ENCODE measurements at places on chromosomes 1 and 21. TPM values are rescaled to one million over a fixed set of nuclear protein-coding genes. Genes with fewer than 3 reads are reported as not detected.

C1QC gene
- total RNA-seq: not detected

DYRK3 gene
- total RNA-seq: 13.5 TPM

MAB21L3 gene
- not detected for total RNA-seq

SPRR1B gene
- total RNA-seq: 1.1 TPM

BLZF1 gene
- 18.4 TPM for total RNA-seq

FMN2 gene
- 26.9 TPM for total RNA-seq

GRCh38 chr1:150085406-150085805 is 17.8 kb downstream of the VPS45 start:
- no peak for DNase-seq
- no peaks in the 10 kb centered on the region for H3K27me3 ChIP-seq

DNA sequence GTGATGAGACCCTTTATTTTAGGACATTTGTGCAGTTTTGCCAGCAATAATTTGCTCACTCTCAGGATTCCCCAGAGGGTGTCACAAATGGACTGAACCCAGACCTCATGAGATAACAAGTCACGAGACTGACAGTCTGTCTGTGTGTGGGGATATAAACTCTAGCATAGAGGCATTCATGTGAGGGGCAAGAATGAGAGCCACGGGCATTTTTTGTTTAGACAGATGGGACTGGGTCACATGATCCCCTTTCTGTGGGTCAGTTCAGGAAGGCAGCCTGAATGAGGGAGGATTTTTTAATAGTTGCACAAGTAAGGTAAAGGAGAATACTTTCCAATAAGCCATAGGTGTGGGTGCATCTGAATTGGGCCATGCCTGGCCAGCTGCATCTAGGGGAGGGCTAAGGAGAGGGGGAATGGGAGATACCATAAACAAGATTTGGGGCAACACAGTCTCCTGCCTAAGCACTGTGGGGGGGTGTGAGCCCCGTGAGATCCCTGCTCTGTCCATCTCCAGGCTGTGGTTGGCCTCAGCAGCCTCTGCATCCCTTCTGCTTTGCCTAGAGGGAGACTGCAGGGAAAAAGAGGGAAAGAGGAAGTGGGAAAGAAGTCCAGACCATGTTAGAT is 66.6 kb downstream of the NAV1 start:
- H3K4me3 ChIP-seq: no peak overlapping the region
- no peaks in the 10 kb centered on the region for H3K4me1 ChIP-seq
- H3K36me3 ChIP-seq: no peaks in the 10 kb centered on the region
- no peak overlapping the region for H3K27ac ChIP-seq
- H3K27me3 ChIP-seq: no peaks in the 10 kb centered on the region

DNA sequence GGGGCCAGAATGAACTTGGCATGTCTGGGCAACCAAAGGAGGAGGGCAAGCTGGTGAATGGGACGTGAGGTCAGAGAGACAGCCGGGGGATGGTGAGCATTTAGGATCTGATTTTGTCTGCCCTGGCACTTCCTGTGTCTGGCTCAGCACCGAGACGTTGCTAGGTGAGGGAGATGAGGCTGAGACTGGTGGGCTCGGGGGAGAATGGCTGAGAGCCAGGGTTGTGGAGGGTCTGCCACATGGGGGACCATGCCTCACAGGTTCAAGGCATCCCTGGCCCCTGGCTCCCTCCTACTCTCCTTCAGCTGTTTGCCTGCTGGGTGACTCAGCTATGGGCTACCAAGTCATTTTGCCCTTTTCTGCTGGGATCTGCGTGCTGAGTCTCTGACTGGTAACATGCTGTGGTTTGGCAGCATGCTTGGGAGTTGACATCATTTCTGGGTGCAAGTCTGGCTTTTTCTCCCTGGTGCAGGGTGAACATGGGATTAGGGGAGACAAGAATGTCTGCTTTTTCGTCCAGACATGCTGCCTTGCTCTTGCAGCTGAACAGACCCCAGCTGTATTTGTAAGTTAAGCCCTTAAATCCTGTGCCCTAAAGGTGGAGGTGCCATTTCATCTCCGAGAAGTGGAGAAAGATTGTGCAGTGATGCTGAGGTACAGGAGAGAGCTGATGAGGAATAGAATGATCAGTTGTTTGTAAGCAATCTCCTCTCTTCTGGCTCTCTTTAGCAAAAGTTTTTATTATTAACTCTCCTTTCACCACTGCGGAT is 17.6 kb downstream of the GALNT2 start:
- no peaks in the 10 kb centered on the region for H3K4me1 ChIP-seq
- no peak overlapping the region for H3K27ac ChIP-seq
- H3K4me3 ChIP-seq: no peak overlapping the region
- no peaks in the 10 kb centered on the region for H3K36me3 ChIP-seq

GRCh38 chr1:34843392-34844251 is 15.9 kb downstream of the SMIM12 start:
- H3K27ac ChIP-seq: peak overlapping the region; percentile 98
- no peaks in the 10 kb centered on the region for H3K27me3 ChIP-seq
- H3K4me3 ChIP-seq: peak overlapping the region; percentile 61

GRCh38 chr1:66725885-66726665 is 26.2 kb upstream of the DYNLT5 start:
- H3K4me3 ChIP-seq: no peak overlapping the region
- no peaks in the 10 kb centered on the region for H3K27me3 ChIP-seq
- DNase-seq: peak; percentile 85
- H3K4me1 ChIP-seq: no peaks in the 10 kb centered on the region

DNA sequence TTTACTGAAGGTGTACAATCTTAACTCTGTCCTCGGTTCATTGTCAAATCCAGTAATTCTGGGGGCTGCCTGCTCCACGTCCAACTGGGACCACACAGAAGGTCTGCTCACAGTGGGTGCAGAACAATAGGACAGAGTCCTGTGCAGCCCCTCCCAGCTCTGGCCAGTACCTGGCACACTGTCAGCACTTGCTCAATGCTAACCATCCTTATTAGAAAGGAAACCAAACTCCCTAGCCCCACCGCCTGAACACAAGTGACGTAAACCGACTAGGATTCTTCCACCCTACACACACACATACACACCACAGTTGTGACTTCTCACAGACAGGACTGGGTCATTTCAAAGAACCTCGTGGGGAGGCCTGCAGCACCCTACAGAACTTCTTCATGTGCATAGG is 5.2 kb downstream of the BCAR3 start:
- H3K36me3 ChIP-seq: peaks cover 67% of the 10 kb centered on the region
- no peak overlapping the region for H3K4me3 ChIP-seq
- no peak overlapping the region for H3K27ac ChIP-seq
- H3K4me1 ChIP-seq: peaks cover 31% of the 10 kb centered on the region
- H3K27me3 ChIP-seq: no peaks in the 10 kb centered on the region

DNA sequence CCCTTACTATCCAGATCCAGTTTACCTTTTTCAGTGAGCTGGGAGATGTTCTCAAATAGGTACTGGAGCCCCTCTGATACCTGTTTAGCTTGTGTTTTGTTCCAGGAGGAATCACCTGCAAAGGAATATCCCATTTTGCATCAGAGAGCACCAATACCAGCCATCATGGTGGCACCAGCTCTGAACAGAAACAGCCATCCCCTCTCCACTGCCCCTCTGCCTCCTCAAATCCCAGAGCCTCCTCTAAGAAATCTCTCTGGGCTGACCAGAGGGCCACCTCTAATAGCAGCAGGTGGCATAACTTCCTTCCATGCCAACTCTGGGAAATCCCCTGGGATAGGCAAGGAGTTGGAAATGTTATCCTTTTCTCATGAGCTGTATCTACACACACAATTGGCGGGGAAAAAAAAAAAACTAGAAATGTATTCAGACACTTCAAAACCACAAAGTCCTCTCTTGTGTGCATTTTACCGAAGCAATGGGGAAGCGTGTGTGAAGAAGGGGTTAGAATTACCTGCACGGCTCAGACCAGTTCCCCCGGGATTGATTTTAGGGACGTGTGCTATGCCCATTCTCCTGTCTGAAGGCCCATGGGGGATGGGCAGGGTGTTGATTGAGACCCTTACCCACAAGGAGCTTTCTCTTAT is 2.4 kb downstream of the PGLYRP4 start:
- DNase-seq: peak; percentile 17
- peaks cover 12% of the 10 kb centered on the region for H3K4me1 ChIP-seq
- no peaks in the 10 kb centered on the region for H3K27me3 ChIP-seq
- H3K36me3 ChIP-seq: no peaks in the 10 kb centered on the region
- no peak overlapping the region for H3K4me3 ChIP-seq

DNA sequence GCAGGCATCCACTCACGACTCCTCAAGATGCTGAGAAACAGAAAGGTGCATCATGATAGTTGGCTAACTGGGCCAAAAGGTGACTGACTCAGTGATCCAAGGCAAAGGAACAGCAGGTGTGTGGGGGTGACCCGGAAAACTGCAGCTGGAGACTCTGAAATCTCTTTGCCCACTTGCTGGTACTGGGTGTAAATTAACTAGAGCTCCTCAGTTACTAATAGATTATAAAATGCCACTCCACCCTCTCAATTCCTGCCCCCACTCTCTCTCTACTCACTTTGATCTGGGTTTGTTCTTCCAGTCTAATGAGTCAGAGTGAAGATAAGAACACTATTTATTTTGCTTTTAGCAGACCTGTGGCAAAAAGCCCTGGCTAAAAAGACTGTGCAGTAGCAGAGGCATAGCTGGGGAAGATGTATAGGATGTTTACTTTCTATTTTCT is 7.2 kb upstream of the PIGC start:
- no peaks in the 10 kb centered on the region for H3K36me3 ChIP-seq
- H3K27me3 ChIP-seq: no peaks in the 10 kb centered on the region
- no peak for DNase-seq

DNA sequence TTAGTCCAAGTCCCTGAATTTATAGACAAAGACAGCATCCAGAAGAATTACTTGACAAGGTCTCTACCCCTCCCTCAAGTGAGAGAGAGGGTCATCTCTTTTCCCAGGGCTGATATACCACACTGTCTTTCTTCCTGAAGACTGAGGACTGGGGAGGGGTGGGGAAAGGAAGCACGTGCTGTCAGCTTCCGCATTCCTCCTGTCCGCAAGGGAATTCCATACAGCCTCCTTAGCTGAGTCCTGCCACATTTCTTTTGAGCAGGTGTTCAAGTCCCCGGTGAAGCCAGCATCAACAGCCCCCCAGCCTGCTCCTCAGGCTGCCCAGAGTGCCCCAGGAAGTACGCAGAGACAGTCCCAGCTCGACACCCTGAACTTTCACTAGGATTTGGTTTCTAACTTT is 34.2 kb downstream of the PCAT6 start:
- H3K27me3 ChIP-seq: no peaks in the 10 kb centered on the region
- H3K36me3 ChIP-seq: no peaks in the 10 kb centered on the region
- no peaks in the 10 kb centered on the region for H3K4me1 ChIP-seq
- H3K4me3 ChIP-seq: no peak overlapping the region

- H3K27me3 ChIP-seq: no peaks in the 10 kb centered on the region
- no peaks in the 10 kb centered on the region for H3K4me1 ChIP-seq
- DNase-seq: no peak
- peak overlapping the region; percentile 31 for H3K27ac ChIP-seq
- H3K36me3 ChIP-seq: peaks cover 86% of the 10 kb centered on the region
Observed at GRCh38 chr21:33578959-33579542, 9.4 kb downstream of the DONSON start.

GRCh38 chr1:107514841-107515240 is 374.0 kb downstream of the NTNG1 start:
- H3K4me1 ChIP-seq: no peaks in the 10 kb centered on the region
- no peaks in the 10 kb centered on the region for H3K27me3 ChIP-seq
- H3K4me3 ChIP-seq: no peak overlapping the region

DNA sequence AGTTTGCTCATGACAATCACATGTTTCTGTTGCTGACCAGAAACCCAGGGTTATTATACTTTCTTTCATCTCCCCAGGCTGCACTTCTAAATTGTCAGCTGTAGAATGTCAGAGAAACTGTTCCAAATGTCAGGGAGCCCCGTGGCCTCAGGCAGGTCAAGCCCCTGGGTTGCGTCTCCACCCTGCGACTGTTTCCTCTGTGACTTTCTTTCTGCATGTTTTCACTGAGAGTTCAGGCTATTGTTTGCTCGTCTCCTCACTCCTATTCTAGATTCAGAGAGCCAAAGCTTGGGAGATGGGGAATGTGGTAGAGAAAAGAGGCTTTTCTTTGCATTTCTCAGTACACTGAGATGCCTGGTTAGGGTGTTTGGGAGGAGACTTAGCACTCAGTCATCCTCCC is 97.4 kb downstream of the CENPF start:
- H3K36me3 ChIP-seq: no peaks in the 10 kb centered on the region
- peak overlapping the region; percentile 75 for H3K27ac ChIP-seq
- H3K27me3 ChIP-seq: no peaks in the 10 kb centered on the region

DNA sequence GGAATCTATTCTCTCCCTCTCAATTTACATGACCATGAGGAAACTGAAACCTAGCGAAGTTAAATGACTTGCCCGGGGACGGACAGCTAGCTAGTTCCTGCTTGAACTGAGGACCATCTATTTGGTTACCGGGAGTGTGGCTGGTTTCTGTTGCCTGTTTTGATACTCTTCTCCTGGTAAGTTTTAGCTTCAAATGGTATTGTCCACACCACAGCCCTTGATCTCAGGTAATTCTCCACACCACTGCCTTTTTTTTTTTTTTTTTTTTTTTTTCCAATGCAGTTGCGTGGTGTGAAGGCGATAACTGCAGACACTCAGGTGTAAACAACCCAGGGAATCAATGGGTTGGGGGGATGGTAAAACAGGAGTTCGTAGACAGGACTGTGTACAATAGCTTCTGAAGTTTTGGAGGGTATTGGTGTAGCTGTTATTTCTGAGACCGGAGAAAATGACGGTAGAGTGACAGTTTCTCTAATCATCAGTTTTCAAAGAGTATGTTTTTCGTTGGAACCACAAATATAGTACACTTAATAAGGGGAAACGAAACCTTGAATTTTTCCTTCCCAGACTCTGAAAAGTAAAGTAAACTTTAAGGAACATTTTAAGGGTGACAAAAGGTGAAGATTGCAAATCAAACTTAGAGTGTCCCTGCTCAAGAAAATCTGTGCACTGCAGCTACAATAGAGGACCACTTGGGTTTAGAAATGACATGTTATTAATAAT is 125.3 kb upstream of the CACYBP start:
- H3K4me1 ChIP-seq: peaks cover 19% of the 10 kb centered on the region
- peak overlapping the region; percentile 73 for H3K4me3 ChIP-seq
- no peaks in the 10 kb centered on the region for H3K27me3 ChIP-seq
- no peaks in the 10 kb centered on the region for H3K36me3 ChIP-seq

GRCh38 chr1:26887125-26887524 is 3.0 kb downstream of the GPN2 start:
- H3K27ac ChIP-seq: no peak overlapping the region
- no peak overlapping the region for H3K4me3 ChIP-seq
- H3K4me1 ChIP-seq: no peaks in the 10 kb centered on the region
- H3K36me3 ChIP-seq: peaks cover 70% of the 10 kb centered on the region
